ENCODE measurements at places on chromosomes 3 and 15.

- DNase-seq, result no peak
Observed at GRCh38 chr3:23809294-23809693, 3.5 kb downstream of the UBE2E1 start.

GRCh38 chr3:180617049-180617448 lies 15.1 kb downstream of the TTC14 start:
- DNase-seq, result no peak

GRCh38 chr15:90583471-90584252 lies 53.9 kb downstream of the CRTC3 start:
- no peak for DNase-seq

- DNase-seq, result no peak
Observed at GRCh38 chr15:47719730-47720129, 2.4 kb downstream of the SEMA6D start.

GRCh38 chr15:61682891-61683735 lies 377.1 kb downstream of the VPS13C start:
- DNase-seq, result no peak

GRCh38 chr3:188331166-188331565 lies 177.2 kb downstream of the LPP start:
- no peak for DNase-seq

GRCh38 chr3:36193448-36193847 lies 186.9 kb upstream of the STAC start:
- DNase-seq, result no peak

- DNase-seq, result no peak
Observed at GRCh38 chr3:129582799-129583198, 23.7 kb downstream of the PLXND1 start.

DNA sequence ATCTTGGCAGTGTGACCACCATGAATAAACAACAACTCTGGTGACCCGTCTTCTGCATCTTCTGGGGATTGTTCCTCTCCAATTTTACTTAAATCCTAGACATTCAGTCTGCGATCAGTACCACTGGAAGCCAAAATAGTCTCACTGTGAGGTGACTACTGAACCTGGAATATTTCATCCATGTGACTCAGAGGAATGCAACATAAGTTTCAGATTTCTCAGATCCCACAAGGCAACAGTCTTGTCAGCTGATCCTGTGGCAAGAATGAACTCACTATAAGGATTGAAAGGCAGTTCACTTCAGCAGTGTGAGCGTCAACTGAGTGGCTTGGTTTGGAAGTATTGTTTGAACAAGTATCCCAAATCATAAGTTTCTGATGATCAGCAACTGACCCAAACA lies 13.2 kb downstream of the NSUN3 start:
- no peak for DNase-seq

DNA sequence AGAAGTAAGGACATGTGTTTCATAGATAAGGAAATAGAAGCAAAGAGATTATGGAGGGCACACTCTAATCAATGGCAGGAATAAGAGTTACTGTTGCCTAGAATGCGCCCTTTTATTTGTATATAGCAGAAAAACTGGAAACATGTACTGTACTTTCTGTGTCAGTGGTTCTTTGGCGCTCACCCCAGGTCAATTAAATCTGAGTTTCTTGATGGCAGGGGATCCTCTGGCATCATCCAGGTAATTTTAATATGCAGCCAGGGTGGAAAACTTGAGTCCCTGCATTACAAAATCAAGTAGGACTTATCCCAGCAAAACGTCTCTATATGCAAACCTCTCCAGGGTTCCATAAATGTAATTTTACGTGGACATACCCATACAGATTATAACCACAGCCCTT lies 284.1 kb downstream of the IL5RA start:
- no peak for DNase-seq

DNA sequence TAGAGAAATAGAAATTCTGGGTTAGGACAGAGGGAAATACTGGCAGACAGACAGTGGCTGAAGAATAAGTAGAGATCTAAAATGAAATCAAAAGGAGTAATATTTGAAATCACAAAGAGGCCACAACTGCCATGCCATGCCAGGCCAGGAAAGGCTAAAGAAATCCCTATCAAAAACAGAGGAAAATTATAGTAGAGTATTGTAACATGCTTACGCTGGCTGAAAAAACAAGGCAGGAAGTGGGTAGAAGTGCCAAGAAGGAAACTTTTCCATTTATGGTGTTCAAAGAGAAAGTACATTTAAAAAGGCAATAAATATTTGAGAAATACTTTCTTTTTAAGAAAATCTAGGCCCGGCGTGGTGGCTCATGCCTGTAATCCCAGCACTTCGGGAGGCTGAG lies 415.7 kb downstream of the PLCL2 start:
- DNase-seq, result no peak

GRCh38 chr15:22839046-22839695 lies 705 bp downstream of the NIPA2 start:
- no peak for DNase-seq

GRCh38 chr15:77620960-77621647 lies 11.6 kb downstream of the LINGO1 start:
- DNase-seq, result no peak

GRCh38 chr3:136283627-136284026 lies 33.5 kb downstream of the PCCB start:
- peak; percentile 28 for DNase-seq

GRCh38 chr15:66496951-66497501 lies 536 bp downstream of the SNAPC5 start:
- no peak for DNase-seq

DNA sequence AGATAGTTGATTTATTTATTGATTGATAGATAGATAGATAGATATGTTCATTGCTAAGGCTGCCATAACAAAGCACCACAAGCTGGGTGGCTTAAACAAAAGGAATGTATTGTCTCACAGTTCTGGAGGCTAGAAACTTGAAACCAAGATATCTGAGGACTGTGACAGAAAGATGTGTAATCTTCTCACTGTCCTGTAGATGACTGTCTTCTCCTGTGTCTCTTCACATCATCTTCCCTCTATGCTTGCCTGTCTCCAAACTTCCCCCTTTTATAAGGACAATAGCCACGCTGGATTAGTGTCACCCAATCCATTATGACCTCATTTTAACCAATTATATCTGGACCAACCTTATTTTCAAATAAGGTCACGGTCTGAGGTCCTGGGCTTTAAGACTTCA lies 40.9 kb downstream of the GNB4 start:
- DNase-seq, result no peak

DNA sequence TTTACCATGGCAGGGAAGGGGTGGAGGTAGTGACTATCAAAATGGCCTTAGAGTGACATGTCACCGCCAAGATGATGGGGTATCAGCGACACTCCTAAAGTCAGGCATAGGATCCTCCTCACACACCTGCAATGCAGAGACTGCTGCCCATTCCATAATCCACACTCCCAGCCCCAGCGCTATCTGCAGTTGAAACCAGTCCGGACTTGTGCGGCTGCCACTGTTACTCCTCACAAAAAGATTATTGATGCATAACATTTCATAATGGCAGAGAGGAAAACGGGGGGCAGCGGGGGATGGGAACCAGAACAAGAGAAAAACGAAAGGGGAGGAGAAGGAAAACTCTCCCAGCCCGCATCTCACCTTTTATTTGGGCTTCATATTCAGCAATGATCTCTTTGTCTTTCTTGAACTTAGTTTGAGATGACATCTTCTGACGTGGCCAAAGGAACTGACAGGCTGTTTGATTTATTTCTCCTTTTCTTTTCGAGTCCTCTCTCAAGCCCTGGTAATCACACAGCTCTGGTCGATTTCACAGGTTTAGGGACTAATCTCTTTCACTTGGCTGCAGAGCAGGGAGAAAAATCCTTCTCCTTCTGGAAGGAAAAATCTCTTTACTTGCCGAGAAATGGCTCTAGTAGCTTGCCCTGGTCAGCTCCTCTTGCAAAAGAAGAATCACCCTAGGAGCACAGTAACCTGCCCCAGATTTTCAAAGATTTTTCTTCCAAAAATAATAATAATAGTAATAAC lies 749 bp downstream of the SRGAP3 start:
- no peak for DNase-seq

DNA sequence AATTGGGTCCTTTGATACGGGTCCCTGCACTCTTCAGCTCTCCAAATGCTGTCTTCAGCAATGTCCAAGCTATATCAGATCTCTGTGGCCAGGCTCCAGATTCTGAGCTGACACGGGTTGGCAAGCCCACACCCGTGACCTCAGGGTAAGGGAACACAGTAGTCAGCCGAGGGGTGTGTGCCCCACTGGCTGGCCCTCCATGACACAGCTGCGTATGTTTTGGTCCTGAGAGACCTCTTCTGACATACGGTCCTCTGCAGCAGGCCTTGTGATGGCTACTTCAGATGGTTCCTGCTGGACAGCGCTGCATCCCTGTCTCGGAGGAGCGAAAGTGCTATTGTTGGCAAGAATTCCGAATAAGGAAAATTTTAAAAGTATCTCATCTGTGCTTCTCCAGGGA lies 85.2 kb upstream of the ADAMTS17 start:
- DNase-seq, result no peak

DNA sequence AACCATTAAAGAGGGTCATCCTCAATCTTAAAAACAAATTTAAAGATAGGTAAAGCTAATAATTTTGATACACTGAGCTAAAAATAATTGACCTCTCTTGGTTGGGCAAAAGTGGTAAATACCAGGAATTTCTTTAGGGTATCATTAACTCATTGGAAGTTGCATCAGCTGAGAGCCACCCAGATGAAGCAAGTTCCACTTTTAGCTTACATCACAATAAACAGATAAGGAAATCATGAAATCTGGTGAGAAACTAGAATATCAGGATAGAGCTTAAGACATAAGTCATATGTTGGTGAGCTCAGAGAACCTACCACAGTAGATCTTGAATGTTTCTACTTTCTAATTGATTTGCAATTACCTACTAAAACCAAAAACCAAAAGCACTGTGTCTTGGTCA lies 97.4 kb upstream of the SLC2A2 start:
- no peak for DNase-seq

- no peak for DNase-seq
Observed at GRCh38 chr3:25145176-25145575, 282.9 kb upstream of the RARB start.

- no peak for DNase-seq
Observed at GRCh38 chr15:86802244-86802643, 722.6 kb downstream of the AGBL1 start.

DNA sequence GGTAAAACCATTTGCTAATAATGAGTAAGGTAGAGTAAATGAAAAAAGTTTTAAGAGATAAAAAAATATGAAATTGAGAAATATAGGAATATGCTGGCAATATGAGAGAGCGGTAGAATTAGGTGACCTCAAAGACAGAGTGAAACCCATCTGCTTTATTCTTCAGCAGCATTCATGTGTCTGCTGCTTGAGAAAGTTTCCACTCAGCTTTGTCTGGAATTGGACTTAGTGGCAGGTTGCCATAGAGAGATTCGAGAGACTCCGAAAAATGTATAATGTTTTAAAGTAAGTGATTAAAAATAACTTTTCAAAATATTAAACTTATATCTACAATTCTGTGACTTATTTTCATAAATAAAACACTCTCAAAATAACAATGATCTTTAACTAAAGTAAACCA lies 5.0 kb downstream of the SUCNR1 start:
- no peak for DNase-seq

- no peak for DNase-seq
Observed at GRCh38 chr3:173890091-173890490, 492.5 kb downstream of the NLGN1 start.

GRCh38 chr3:157130467-157131251 lies 29.3 kb downstream of the CCNL1 start:
- no peak for DNase-seq

GRCh38 chr15:81292523-81293001 lies 31.4 kb downstream of the STARD5 start:
- DNase-seq, result no peak

GRCh38 chr3:66904336-66904735 lies 93.8 kb upstream of the KBTBD8 start:
- DNase-seq, result no peak

DNA sequence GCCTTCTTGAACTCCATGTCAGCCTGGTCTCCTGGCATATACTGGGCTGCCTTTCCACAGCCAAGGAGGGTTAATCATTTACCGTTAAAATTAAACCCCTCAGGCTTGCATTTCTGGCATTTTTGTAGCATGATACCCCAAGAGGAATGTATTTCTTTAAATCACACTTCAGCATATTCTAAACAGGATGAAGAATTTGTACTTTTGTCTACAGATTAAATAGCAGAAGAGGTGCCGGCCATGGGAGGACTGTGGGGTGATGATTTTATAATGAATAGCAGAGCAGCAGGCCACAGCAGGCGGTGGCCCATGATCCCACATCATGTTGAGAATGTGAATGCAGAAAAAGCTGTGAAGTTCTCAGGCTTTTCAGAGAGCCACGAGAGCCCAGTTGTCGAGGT lies 90.2 kb downstream of the ARNT2 start:
- peak; percentile 88 for DNase-seq

GRCh38 chr3:155651489-155652218 lies 93.2 kb downstream of the PLCH1 start:
- DNase-seq, result no peak

DNA sequence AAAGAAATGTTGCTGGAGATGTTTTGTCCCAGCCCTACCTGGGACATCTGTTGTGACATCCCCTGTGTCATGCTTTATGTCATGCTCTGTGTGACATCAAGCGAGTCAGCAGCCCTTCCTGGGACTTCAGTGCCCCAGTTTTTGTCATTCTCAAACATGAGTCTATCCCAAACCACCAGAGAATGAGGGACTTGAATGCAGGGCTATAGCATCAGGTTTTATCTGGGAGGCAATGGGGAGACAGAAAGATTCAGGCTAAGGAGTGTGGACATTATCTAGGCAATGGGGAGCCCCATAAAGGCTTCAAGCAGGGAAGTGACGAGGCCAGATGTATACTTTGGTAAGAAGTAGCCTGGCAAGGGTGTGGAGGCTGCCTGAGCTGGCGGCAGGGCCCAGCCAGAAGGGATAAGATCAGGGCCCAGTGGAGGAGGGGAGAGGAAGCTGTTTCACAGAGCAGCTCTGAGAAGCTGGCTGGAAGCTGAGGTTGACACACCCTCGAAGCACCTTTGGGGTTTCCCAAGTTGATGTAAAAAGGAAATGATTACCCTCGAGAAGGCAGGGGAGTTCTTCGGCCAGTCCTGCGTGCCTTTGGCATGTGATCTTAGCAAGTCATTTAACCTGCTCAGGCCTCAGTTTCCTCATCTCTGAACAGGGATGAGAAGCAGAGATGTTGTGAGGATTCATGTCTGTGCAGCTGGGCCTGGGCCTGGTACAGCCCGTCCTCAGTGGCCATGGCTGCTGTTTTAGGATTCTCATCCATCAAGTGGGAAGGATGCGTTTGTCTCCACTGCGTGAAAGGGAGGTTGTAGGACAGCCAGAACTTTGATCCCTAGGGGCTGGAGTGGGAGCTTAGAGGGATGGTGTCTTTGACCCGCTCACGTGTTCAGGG lies 34.3 kb downstream of the IRAK2 start:
- peak; percentile 94 for DNase-seq

- DNase-seq, result no peak
Observed at GRCh38 chr3:152177757-152178156, 91.0 kb upstream of the MBNL1 start.
